ENCODE measurements at places on chromosomes 4 and X.

DNA sequence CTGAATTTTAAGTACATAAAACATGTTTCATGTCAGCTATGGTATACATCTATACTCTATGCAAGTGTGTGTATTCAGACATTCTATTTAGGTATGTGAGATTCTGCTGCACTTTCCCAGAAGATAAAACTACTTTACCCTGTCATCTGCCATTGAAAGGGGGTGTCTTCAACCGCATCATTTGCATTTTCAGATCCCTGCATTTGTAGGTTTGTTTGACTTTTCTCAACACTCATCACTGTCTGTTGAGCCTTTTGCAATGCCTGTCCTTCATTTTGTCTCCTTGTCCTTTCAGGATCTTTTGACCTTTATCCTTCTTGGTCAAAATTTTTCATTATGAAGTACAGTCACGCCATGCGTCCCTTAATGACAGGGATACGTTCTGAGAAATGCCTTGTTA lies 103.5 kb downstream of the TMA16 start:
- no peak for DNase-seq

- no peak for DNase-seq
These were observed 59.7 kb downstream of the HMGB3 start for GRCh38 chrX:151042842-151043241.

DNA sequence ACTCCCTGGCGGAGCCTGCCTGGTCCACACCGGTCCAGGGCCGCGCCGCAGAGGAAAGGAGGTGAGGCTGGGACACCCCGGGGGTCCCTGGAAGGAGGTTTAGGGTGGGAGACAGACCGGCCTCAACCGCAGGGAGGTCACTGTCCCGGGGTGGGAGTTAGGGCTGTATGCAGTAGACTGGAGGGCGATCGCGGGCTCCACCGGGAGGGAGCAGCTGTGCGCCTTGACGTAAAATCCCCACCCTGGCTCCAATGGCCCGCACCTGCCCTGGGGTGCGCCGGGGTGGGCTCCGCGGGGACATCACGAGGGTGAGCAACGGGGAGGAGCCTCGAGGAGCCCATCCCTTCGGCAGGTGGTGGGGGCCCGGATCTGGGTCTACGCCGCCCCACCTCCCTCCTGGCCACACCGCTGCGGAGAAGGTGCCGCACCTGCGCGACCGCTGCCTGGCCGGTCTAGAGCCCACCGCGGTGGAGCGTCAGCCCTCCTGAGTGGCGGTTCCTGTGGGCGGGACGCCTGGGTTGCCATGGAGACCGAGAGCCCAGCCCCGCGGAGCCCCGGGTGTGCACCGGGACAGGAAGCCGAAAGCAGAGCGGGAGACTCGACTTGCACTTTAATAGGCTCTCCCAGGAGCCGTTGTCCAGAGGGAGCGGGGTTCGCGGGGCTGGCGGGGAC lies 105.1 kb downstream of the ADRA2C start:
- DNase-seq = no peak

DNA sequence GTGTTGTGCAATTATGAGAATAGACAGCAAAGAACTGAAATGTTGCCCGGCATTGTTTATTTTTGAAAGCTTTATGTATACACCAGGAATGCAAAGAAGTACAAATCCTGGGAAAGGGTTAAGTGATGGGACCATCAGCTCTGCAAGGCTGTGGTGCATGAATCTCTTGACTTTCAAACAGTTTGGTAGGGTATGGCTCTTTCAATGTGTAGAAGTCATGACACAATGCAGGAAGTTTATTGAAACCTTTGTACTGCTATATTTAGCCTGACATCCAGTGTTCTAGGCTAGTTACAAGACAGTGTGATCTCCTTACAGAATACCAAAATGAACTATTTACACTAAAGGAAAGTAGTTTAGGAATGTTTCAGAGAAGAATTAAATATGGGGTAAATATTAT lies 206.8 kb upstream of the HAND2 start:
- DNase-seq = no peak

- no peak for DNase-seq
These were observed 340.5 kb downstream of the GALNTL6 start for GRCh38 chr4:172153719-172154118.

DNA sequence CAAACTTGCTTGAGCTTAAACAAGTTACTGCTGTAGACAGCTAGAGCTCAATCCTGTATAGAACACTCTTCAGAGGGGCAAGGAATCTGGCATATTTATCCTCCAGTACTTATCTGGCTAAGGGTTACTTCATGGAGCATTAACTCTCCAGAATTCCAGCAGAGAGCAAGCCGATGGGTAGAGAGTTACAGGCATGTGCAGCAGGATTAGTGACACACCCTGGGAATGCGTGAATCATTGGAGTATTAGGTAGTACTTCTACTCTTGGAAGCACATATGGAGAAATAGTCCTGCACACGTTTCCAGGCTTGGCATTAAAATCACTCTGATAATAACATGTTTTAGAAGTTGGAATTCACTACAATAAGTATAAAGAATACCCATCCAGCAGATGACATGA lies 35.4 kb downstream of the GRXCR1 start:
- no peak for DNase-seq

- no peak for DNase-seq
These were observed 290.4 kb upstream of the MAGEB16 start for GRCh38 chrX:35507701-35508100.

DNA sequence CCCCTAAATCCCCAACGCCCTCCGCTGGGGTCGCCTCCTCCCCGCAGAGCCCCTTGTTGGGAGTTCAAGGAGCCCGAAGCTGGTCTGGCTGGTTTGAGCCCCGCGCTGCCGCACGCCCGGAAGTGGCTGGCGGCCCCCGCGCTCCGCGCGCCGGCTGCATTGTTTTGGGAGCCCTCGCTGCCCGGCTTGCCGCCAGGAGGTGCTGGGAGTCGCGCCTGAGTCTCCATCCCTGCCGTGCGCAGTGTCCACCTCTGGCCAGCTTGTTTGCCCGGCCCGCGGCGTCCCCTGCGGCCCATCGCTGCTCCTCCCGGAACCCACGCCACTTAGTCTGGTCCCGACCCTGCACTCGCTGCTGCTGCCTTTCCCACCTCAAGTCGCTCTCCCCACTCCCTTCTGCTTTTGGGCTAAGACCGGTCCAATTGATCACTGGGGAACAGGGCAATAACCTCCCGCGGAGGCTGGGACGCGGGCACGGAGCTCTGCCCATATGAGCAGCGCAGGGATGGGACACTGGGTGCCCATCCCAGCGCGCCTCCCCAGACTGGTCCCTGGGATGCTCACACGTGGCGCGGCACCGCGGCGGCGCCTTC lies 2.2 kb upstream of the SFRP2 start:
- DNase-seq = no peak

GRCh38 chr4:159414305-159414704 lies 311.4 kb downstream of the RAPGEF2 start:
- no peak for DNase-seq

- no peak for DNase-seq
These were observed 665.1 kb downstream of the RAPGEF2 start for GRCh38 chr4:159768016-159768415.

All from hematopoietic multipotent progenitor cell treated with erythropoietin and hydrocortisone succinate and interleukin-3 and kit ligand, for 15 days (in vitro differentiated cells).